CD4-positive, alpha-beta T cell (primary cell): ENCODE measurements at places on chromosomes 3 and 15.
A peak's percentile ranks its signal among the peaks of the same experiment; 100 is the strongest.

- DNase-seq, result peak; percentile 21
Observed at GRCh38 chr15:34223904-34224596, 766 bp upstream of the EMC4 start.

DNA sequence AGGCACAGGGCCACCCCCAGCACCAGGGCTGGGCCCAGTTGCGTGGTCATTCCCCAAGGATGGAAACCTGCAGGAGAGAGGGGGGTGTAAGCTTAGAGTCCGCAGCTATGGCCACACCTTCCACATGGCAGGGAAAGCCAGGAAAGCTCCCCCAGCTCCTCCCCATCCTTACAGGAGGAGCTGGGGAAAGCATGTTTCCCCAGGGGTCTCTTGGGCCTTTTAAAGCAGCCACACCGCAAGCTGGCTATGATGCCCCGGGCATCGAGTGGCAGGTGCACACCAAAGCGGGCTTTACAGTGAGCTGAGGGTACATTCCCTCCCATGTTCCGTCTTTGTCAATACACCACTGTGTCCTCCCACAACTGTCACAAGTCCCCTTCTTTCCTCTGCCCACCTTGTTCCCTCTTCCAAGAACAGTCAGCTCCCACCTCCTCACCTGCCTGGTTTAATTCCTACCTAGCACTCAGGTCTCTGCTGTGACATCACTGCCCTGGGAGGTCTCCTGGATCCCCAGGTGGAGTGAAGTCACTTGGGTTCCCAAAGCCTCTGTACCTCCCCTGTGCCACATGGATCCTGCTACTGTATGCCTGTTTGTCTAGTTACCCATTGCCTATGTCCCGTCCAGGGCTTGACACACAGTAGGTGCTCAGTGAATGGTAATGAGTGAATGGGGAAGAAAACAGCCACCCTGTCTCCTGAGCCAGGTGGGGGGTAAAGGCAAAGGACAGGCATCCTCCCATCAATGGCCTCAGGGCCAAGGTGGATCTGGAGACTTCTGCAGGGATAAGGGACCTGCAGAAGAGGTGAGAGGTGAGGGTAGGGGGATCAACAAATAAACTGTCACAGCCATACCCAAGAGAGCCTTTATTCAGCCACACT lies 3.4 kb downstream of the HYAL3 start:
- no peak for DNase-seq

GRCh38 chr3:172042136-172042662 lies 2.8 kb downstream of the FNDC3B start:
- no peak for DNase-seq

DNA sequence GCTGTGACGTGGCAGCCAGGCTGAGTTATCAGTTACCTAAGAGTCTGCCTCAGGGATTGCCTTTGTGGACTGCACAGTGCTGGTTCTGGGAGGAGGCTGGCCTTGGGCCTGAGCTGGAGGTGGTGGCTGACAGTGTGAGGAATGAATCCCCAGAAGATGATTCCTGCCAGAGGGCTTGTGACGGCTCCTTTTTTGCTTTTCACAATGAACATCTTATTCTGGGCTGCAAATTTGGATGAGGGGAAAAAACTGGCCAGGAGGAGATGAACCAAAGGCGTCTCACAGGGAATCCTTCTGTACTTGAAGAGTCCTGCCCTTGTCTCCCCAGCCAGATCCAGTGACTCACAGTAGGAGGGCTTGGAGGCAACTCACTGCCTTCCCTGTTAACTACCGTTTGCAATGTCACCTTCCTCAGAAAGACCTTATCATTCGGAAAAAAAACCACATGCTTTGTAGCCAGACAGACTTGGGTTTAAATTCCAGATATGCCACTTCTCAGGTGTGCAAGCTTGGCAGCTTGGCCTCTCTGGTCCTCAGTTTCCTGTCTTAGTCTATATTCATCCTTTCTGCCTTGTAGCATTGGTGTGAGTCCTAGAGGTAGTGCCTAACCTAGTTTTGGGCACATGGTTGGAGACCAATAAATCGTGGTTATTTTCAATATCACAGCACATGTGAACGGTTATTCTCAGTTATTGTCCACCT lies 19.1 kb downstream of the ST6GAL1 start:
- DNase-seq, result no peak
